Fibroblast of the aortic adventitia (primary cell): ENCODE measurements at places on chromosomes 4 and X. TPM values are rescaled to one million over a fixed set of nuclear protein-coding genes. Genes with fewer than 3 reads are reported as not detected.
A peak's percentile ranks its signal among the peaks of the same experiment; 100 is the strongest.

EGFL6 gene
- total RNA-seq: 0.27 TPM in 1 of 2 replicates, not detected in the other

SPANXN4 gene
- not detected in 2 replicates for total RNA-seq

GPR119 gene
- not detected in 2 replicates for total RNA-seq

MAGEB3 gene
- not detected in 2 replicates for total RNA-seq

SOD3 gene
- total RNA-seq: 65.3 and 75.2 TPM in 2 replicates

PPARGC1A gene
- total RNA-seq: 0.81 and 15.9 TPM in 2 replicates

NPY1R gene
- total RNA-seq: 0.09 and 1.1 TPM in 2 replicates

RBPJ gene
- total RNA-seq: 86.1 and 264 TPM in 2 replicates

KIAA1210 gene
- total RNA-seq: not detected in 2 replicates

GRCh38 chr4:4269331-4269731 is 20.6 kb downstream of the LYAR start:
- no peak for DNase-seq

- no peak for DNase-seq
Measured at GRCh38 chr4:1658146-1658545, 26.0 kb downstream of the FAM53A start.

DNA sequence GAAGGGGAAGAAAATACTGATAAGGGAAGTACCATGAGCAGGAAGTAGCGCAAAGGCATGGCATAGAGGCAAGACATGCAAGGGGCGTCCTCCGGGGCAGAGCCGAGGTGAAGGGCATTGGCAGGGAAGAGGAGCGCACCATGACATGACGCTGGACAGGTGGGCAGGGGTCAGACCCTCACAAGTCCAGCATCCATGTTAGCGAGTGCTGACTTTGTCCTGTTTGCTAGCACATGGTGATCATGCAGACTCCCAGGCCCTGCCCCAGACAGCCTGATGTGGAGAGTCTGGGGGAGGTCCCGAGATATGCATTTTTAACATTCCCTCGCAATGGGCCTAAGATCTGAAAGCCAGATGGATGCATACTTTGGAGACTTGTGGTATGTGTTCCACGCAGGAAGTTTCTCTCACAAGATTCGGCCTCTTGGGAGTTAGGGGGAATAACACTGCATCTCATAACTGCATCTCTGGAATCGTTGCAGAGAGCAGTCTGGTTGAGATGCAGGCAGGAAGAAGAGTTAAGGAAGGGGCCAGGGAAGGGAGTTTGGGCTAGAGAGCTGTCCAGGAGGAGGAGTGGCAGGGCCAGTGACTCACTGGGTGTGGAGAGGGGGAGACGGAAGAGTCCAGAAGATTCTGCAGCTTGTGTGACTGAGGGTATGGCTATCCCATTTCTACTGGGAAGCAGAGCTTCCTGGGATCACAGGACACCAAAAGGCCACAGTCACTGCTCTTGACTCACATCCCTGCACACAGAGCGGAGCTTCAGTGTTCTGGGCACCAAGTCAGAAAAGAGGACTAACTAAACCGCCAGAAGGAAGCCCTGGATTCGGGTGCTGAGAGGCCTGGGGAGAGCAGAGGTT is 59.7 kb downstream of the FAM184B start:
- DNase-seq: peak; percentile 67

- DNase-seq: no peak
Measured at GRCh38 chr4:122172266-122172665, 20.1 kb downstream of the BLTP1 start.

GRCh38 chrX:109952050-109952449 is 50.9 kb upstream of the TMEM164 start:
- peak; percentile 5 for DNase-seq

DNA sequence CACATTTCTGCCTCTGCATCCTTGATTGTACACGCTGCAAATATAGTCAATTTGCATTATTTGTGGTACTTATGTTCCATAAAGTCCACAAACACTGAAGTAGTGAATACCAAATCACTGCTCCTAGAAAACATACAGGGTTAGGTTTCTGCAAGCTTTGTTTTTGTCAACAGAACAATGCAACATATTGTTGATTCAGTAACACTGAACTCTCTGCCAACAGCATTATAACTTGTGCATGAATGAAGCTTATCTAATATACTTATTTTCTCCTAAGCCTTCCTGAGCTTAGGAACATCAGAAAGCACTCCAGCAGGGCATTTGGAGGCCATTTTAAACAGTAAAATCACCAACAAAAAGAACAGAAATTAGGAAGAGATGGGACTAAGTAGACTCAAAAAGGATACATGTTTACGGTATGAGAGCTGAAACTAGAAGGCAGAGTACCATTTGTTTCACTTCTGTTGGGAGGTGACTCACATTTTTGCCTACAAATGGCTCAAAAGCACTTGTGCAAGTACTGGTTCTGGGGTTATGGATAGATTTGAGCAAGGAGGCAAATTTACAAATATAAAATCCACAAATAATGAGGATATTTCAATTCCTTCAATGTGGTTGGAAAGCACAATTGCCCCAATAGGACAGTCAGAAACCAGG is 14.1 kb downstream of the COX18 start:
- DNase-seq: no peak

- no peak for DNase-seq
Measured at GRCh38 chrX:33908074-33908473, 224.0 kb downstream of the FAM47A start.

GRCh38 chr4:3872834-3873313 is 106.7 kb downstream of the ADRA2C start:
- DNase-seq: no peak

DNA sequence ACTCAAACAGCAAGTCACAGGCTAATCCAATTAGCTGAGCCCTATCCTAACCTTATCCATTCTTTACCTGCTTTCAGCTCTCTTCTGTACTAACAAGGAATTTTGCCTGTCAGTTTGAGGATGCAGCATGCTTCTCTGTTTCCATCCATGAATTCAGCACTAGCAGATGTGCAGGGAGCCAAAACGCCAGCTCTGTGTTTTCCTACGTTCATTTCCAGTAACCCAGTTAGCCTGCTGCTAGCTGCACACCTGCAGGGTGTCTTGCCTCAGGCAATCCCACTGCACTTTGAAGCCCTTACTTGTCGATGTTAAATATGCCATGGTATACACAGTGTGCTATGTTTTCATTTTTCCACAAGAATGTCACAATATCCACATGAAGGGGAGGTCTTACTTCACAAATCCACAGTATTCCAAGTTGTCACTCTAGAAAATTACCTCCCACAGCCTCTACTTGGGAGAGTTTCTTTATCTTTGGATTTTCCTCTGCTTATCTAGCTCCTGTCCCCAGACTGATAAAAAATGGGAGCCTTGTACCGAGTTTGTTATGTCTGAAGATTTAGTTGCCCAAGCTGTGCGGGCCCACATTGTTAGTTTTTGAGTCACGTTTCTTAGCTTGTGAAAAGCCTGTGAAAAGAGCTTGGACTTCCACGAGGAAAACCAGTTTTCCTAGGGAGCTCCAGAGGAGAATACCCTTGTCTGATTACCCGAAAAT is 127.6 kb upstream of the HHIP start:
- peak; percentile 44 for DNase-seq

GRCh38 chr4:55355555-55355954 is 9.5 kb downstream of the SRD5A3 start:
- no peak for DNase-seq

DNA sequence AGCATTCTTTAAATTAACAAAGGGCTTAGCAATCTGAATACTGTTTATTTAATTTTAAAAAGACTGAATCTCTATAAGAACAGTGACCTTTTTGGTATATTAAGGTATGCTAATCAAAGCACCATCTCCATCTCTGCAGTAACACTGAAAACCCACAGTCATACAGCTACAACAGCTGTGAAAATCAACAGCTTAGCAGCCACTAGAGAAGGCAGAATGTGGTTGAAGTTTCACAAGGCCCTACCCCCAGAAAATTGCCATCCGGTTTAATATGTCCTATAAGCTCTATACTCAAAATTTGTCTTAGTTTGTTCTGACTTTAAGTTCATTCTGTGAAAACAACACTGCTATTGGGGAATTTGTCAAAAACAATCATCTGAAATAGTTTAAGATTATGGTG is 128.7 kb downstream of the OPHN1 start:
- DNase-seq: no peak

DNA sequence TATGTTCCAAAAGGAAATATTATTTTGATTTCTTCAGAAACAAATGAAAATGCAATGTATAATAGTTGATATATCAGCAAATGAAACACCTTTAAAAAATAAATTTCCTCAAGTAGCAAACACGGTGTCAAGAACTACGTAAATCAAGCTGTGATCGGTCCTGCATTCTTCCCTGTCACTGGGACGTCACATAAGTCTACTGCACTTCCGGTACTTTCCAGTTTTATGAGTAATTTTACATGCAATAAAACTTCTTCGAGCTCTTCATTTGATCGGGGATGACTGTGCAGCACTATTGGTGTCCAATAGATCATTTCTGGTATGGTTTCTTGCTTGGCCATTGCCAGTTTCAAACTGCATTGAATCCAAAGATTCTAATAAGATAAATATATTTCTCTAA is 114.0 kb upstream of the VEGFC start:
- DNase-seq: no peak

DNA sequence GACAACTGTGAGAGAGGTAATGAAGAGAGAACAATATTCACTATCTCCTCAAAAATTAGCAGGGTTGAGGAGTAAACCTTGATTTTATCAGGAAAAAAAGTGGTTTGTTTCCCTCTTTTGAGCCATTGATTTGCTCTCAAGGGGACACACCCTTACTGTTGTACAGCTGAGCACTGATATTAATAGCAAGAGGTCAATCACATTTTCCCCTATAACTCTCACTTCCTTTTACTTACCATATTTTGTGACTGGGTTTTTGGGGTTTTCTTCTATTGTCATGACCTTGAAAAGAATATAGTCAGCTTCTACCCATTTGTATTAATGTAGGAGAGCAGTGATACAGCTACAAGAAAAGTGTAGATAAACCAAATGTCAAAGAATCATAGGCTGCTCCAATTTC is 70.2 kb upstream of the LONRF3 start:
- DNase-seq: no peak

DNA sequence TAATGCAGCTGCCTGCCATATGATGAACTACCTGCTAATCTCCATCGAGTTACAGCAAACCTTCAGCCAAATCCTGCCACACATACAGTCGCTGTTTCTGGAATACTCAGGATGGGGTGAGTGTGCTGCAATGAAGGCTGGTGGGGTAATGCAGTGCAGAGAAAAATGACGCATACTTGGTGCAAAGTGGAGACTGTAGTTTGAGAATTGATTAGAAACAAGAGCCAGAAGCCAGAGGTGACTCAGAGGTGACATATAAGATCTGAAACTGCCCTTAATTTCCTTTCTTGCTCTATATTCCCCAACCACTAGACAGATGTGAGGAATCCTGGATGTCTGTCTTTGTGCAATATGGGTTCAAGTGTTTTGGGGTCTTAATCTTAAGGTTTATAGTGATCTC is 22.0 kb downstream of the C4orf54 start:
- peak; percentile 3 for DNase-seq

DNA sequence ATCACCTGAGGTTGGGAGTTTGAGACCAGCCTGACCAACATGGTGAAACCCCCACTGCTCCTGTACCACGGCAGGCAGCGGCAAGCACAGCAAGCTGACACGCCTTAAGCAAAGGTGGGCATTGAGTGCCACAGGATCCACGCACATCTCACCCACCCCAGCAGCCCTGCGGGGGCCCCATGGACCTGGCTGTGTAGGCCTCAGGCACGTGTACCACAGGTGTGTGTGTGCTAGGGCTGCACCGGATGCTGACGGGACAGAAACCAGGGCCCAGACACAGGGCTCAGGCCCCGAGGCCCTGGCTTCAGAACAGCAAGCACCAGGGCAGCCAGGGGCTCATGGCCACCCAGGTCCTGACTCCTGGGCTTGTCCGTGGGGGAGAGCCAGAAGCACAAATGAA is 46.8 kb downstream of the GAK start:
- no peak for DNase-seq

- no peak for DNase-seq
Measured at GRCh38 chr4:153684971-153685371, 891 bp downstream of the TLR2 start.

GRCh38 chr4:53421791-53422190 is 44.4 kb downstream of the FIP1L1 start:
- DNase-seq: no peak

DNA sequence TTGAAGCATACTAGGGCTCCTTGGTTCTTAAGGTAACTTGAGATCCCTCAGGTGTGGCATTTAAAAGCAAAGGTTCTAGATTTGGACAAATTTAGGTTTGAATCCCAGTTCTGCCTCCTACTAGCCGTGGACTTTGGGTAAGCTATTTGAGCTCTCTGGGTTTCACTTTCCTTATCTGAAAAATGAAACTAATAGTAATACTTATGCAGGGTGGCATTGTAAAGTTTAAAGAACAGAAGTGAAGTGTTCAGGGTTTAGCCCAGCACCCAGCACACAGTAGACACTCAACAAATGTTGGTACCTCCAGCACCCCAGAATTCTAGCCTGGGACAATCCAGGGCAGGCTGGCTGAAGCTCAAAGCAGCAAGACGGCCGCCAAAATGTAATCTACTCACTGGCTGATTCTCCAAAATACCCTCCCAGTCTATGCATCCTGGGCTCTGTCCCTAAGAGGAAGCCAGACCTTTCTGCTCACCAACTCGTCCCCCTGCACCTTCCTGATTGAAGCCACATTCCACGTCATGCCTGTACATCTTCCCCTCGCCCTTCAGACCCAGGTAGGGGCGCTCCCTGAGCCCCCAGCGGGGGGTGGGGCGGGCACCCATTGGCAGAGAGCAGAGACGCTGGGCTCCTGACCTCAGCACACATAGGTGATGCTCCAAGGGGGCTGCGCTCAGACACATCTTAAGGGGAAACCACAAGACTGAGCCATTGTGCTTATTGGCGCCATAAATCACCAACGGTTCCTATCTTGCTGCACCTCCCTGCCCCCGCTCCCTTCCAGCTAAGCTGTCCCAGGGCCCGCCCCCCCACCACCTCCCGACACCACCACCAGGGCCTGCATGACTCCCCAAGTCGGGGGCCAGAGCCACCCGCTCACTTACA is 160.6 kb downstream of the BCOR start:
- no peak for DNase-seq
